NCI-H1436 treated with DMSO at 0.1 percent for 48 hours (cell line): ENCODE measurements at places on chromosomes 1 and 21.

DNA sequence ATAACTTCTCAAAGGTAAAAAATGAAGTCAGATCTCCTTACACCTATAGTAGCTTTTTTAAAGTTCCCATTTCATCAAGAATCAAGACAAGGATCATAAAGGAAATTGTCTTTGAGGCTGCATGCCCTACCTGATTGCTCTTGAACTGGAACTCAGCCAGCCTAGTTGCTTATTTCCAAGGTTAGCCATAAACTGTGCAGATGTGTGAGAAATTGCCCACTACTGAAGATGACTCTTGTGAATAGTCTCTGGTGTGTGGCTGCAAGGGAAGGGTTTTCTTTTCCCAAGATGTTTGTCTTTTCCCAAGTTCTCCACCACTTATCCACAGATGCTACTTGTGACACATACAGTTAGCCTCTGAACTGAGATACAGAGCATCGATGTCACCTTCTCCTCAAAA, 81.7 kb upstream of the DUSP10 start:
- no peak for DNase-seq

GRCh38 chr1:43651902-43652301, 2.0 kb downstream of the KDM4A start:
- no peak for DNase-seq

GRCh38 chr1:1285102-1285571, 4.9 kb downstream of the SCNN1D start:
- DNase-seq, result no peak

DNA sequence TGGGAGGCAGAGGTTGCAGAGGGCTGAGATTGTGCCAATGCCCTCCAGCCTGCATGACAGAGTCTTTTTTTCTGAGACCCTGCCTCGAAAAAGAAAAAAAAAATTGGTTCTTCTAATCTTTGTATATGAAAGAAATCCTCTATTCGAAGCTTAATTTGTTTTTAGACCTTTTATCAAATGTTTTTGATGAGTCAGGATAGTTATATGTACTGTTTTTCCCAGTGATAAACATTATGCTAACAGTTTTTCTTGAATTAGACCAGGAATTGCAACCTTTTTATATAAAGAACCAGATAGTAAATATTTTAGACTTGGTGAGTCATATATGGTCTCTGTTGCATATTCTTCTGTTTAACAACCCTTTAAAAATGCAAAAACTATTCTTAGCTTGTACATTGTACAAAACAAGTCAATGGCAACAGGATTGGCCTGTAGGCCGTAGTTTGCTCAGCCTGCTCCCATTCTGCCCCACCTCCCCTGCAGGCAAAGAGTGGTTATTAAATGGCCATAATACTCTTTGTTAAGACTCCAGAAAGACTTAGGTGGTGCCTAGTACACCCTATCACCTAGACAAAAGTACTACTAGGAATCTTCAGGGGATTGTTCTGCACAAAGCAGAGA, 45.2 kb downstream of the LYST start:
- DNase-seq, result no peak

DNA sequence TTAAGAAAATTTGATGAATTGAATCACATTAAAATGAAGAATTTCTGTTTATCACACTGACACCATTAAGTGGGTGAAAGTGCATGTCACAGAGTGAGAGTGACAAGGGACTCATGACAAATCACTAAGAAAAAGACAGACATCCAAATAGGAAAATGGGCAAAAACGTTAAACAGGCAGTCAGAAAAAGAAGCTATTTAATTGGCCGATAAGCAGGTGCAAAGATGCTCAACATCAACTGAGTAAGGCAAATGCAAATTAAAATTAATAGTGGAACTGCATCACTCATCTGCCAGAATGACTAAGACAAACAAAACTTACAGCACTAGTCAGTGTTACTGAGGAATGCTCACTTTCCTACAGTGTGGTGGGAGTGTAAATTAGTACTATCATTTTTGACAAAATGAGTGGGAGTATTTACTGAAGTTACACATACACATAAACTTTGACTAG, 39.2 kb upstream of the RUNX1 start:
- no peak for DNase-seq

GRCh38 chr1:93666613-93667384, 14.8 kb downstream of the BCAR3 start:
- DNase-seq, result no peak

GRCh38 chr1:244881552-244882280, 17.4 kb upstream of the HNRNPU start:
- DNase-seq, result no peak

- DNase-seq, result no peak
These were observed 1.6 kb upstream of the METTL25B start for GRCh38 chr1:156726549-156727226.

DNA sequence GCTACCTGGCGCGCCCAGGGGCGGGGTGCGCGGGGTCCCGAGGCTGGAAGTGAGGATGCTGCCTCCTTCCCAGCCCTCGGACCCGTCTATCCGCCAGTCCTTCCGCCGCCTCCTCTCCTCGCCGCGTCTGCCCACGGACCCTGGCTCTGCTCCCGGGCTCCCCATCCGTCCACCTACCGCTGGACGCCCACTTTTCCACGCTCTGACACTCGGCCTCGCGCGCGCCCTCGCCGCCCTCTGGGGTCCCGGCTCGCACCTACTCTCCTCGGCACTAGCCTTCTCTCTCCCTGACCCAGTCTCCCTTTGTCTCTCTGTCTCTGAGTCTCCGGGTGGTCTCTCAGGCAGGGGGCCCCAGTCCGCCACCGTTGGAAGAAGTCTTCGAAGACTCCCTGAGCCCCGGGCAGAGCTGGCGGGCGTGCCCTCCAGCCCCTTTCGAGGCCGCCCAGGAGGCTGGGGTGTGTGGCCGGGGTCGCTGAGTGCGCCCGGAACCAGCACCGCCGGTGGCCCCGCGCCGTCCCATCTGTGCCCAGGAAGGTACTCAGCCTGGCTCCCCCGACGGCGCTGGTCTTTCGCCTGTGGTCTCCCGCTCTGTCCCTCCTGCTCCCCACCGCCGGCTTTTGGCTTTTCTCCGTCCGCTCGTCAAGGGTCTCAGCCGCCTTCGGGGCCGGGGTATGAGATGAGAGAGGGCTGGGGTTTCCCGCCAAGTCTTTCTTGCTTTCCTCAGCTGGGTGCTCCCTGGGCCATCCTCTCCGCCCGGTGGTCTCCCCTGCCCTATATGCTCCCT, 610 bp downstream of the DRAXIN start:
- no peak for DNase-seq

DNA sequence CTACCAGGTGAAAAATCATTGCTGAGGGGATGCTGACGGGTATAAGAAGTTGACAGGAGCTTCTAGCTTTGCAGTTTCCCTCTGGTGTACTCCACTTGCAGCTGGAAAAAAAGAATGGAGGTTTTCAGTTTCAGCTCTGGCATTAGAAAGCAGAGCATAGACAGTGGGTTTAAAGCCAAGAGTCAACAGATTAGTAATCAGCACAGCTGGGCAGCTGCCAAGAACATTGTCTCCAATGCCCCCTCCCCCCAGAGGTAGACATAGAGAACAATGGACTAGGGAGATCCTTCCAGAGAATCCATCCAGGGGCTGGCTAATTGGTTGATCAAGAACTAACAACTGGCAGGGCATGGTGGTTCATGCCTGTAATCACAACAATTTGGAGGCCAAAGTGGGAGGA, 10.1 kb upstream of the ZBTB8B start:
- no peak for DNase-seq

DNA sequence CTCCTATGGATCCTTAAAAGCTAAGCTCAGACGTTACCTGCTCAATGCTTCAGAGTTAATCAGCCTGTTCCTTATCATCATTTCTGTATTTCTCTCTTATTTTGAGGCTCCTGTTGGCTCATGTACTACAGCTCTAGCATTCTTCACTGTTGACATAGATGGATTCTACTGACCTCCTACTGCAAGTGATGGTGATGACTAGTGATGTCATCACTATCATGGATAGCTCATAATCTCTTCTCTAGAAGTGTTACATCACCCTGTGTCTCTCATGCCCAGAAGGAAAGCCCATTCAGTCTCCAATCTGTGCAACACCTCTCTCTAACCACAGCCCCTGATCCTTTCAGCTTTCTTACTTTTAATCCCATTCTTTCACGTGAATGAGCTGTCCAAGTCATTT, 168.2 kb upstream of the DPT start:
- DNase-seq, result no peak

GRCh38 chr1:112341986-112342385, 54.0 kb upstream of the CTTNBP2NL start:
- no peak for DNase-seq

DNA sequence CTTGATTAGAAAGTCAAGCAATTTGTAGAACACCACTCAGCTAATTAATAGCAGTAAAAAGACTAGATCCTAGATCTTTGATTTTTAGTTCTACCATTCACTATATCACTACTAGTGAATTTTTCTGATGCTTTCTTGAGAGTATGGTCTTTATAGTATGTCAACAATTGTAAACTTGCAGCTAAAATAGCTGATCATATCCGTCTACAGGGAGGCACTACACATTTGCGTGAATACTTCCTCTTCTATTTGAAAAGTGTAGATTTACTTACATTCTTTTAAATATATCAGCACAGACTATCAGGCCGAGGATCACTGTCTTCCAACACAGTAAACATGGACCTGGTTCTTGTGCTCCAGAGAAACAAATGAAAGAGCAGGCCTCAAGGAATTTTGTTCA, 18.6 kb upstream of the PTPRC start:
- no peak for DNase-seq

GRCh38 chr1:165842671-165843129, 15.3 kb downstream of the UCK2 start:
- DNase-seq, result no peak

GRCh38 chr1:179126338-179127060, 44.6 kb downstream of the TOR3A start:
- no peak for DNase-seq

- DNase-seq, result no peak
These were observed 36.3 kb upstream of the FAM3B start for GRCh38 chr21:41280115-41280919.

DNA sequence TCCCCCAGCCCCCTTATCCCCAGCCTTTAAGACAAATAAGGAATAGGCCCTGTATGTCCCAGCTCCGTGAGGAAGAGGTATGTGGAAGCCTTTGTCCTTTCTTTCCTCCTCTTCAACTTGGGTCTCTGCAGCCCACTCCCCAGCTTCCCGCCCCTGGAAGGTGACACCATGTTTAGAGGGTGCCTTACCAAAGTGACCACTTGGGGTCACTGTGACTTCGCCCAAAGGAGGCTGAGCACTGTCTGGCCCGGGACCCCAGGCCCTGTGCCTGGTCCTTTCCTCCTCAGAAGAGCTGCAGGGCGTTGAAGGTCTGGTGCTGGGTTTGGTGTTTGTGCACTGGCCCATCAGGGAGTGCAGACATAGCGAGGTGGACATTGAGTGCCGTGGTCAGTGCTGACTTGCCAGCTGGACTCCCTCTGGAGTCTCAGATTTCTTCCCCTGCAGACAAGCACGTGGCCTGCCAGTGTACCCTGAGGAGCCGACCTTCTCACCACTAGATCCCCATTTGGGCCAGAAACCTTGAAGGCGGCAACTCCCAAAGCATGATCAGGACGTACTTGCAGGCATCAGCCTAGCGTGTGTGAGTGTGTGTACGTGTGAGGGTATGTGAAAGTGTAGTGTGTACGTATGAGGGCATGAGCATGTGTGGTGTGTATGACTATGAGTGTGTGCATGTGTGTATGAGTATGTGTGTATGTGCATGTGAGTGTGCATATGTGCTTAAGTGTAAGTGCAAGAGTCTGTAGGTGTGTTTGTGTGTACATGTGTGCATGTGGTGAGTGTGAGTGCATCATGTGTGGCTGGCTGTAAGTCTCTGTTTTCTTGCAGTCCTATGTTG, 181.4 kb upstream of the KIAA0040 start:
- DNase-seq, result no peak

DNA sequence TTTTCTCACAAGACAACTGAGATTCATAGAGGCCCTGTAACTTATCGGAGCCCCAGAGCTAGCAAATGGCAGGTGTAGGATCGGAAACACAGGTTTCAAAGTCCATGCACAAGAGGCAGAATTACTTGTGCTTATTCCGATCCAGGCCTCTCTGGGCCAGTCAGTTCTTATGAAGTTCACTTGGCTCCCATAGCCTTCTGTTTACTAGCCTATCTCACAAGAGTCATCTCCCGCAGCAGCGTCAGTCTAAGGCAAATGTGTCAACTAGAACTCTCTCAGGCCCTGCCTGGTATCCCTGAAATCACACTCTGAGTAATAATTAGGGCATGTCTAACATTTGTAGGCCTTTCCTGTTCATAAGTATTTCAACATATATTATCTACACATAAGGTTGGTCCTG, 43.3 kb downstream of the PHC2 start:
- DNase-seq, result no peak

GRCh38 chr1:244155661-244156060, 104.6 kb downstream of the ZBTB18 start:
- DNase-seq, result no peak

DNA sequence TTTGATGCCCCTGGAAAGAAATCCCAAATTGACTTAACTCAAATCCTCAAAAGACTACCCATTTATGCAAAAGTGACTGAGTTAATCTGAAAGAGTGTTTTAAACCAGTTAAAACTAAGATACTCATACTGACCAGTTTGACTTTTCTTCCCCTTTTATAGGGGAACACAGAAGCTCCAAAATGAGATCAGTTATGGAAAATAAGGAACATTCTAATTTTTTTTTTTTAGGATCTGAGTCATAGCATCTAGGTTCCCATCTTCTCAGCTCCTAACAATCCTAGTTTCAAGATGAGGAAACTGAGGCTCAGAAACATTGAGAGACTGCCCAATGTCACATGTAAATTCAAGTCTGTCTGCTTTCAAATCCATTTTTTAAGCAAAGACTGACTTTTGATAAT, 231.1 kb upstream of the RUNX1 start:
- no peak for DNase-seq

- no peak for DNase-seq
These were observed 2.2 kb downstream of the TTC3 start for GRCh38 chr21:37075214-37075770.

DNA sequence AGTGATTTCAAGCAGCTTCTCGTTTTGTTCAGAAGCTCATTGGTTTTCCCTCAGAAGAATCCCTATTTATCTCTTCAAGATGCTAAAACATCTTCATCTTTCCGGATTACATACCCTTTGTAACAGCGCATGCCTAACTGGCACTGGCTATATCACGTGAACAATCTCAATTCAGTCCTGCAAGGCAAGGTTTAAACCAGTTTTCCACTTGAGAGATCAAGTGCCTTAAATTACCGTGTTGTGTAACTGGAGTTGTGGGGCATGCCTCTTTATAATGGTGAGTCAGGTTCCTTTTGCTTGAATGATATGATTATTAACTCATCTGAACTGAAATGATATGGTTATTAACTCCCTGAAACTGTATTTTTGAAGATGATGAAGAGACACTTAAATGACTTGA, 11.0 kb upstream of the ZFP69B start:
- DNase-seq, result no peak
